ENCODE measurements at places on chromosomes 7 and 10. TPM values are rescaled to one million over a fixed set of nuclear protein-coding genes. Genes with fewer than 3 reads are reported as not detected.
A peak's percentile ranks its signal among the peaks of the same experiment; 100 is the strongest.

DNA sequence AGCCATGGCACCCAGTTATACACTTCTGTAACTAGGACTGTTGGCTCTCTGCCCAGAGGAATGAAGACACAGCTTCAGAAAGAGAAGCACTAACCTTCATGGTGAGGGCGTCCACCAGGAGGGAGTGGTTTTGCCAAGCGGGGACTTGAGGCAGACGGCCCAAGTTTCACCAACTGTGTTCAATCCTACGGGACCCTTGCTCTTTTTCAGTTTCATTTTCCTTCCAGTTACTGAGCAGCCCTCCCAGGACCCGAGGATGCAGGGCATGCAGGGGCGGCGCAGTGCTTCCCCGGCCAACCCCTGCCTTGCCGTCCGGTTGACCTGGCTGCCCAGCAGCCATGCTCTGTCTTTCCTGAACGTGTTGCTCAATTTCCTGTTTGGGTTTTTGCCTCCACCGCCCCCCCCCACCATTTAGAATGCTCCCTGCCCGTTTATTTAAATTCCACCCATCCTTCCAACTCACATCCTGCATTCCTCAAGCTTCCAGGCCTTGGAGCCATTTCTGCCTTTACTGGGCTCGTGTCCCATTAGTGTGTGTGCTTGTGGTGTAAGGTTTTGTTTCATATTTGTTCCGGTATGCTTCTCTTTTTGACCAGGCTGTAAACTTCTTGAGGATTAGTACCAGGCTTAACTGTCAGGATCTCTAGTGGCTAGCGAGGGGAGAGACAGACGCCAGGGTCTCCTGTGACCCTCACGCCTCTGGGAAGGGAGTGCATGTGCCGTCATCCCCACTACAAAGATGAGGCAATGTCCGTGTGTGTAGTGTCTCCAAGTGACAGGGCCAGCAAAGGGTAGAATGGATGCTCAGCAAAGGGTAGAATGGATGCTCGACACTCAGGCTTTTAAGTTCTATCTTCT is 31.6 kb downstream of the IL15RA start:
- peak overlapping the region; percentile 69 for H3K27ac ChIP-seq
- H3K4me1 ChIP-seq, result peaks cover 16% of the 10 kb centered on the region
- peak; percentile 40 for DNase-seq
- H3K27me3 ChIP-seq, result no peaks in the 10 kb centered on the region

DNA sequence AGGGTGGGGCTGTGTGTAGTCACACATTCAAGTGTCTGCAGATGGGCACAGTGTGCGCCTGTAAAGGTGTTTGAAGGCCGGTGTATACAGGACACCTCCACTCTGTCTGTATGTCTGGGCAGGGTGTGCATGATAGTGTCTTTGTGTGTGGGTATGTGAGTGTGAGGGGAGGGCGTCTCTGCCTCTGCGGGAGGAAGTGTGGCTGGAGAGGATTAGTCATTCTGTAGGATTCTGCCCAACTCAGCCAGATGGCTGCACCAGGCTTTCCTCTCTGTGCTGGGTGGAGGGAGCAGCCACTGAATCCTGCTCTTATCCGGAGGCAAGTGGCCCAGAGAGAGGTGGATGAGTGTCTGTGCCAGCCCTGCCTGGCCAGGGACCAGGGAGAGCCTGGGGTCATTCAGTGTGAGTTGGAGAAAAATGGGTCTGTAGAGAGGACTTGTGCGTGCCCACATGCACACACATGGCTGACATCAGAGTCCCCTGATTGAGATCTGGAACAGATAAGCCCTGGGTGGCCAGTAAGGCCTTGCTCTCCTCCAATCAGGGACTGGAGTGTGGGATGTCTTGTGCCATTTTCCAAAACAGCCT is 1.7 kb downstream of the SFXN3 start:
- H3K27me3 ChIP-seq, result no peaks in the 10 kb centered on the region
- peaks cover 14% of the 10 kb centered on the region for H3K36me3 ChIP-seq
- H3K4me3 ChIP-seq, result peak overlapping the region; percentile 92
- H3K27ac ChIP-seq, result peak overlapping the region; percentile 90
- H3K4me1 ChIP-seq, result peaks cover 16% of the 10 kb centered on the region

GRCh38 chr7:13990319-13990983 is 985 bp upstream of the ETV1 start:
- no peaks in the 10 kb centered on the region for H3K27me3 ChIP-seq
- peak overlapping the region; percentile 75 for H3K27ac ChIP-seq
- peaks cover 8% of the 10 kb centered on the region for H3K4me1 ChIP-seq
- peak overlapping the region; percentile 71 for H3K4me3 ChIP-seq

DNA sequence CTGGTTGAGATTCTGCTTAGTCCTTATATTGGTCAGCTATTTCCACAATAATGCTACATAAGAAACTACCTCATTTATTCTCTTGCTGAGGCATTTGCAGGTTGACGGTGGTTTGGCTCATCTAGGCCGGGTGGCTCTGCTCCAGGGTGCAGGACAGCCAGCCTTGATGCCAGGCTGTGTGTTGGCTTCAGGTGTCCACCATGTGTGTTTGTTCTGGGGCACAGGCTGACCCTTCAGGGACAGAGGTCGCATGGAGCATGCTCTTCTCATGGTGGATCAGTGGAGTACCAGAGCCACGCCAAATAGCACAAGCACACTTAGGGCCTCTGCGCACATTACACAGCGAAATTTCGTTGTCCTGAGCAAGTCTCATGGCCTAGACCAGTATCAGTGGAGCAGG is 249.9 kb downstream of the LRMDA start:
- no peaks in the 10 kb centered on the region for H3K27me3 ChIP-seq
- H3K4me3 ChIP-seq, result no peak overlapping the region
- no peak for DNase-seq
- no peaks in the 10 kb centered on the region for H3K36me3 ChIP-seq

The GPR22 gene
- total RNA-seq, result not detected

The CHRM2 gene
- not detected for total RNA-seq

The NUTM2B gene
- 0.36 TPM for total RNA-seq

GRCh38 chr7:155282671-155283070 is 15.0 kb upstream of the INSIG1 start:
- H3K4me3 ChIP-seq, result no peak overlapping the region
- H3K4me1 ChIP-seq, result no peaks in the 10 kb centered on the region
- no peaks in the 10 kb centered on the region for H3K36me3 ChIP-seq
- DNase-seq, result no peak
- no peak overlapping the region for H3K27ac ChIP-seq

DNA sequence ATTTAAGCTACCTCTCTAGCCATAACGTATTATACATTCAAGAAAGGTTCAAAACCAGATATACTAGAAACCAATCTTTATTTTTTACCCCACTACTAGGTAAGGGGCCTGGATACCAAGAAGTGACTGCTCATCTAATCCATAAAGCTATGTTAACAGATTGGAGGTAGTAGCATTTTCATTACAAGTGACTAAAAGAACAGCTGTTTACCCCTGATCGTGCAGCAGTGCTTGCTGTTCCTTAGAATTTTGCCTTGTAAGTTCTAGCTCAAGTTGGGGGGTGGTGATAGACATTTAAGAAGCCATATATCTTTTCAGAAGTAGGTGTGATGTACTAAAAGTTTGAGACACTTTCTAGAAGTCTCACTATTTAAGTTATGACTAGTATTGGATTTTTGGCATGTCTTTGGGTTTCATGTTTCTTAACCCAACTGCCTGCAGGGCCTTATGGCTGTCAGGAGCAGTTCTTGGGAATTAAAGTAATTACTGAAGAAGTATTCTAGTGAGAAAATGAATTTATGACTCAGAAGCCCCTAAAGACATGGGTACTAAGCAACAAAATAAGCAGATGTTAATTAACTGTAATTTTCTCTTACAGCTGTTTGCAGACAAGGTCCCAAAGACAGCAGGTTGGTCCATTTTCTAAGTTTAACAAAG is 2.3 kb downstream of the PPIA start:
- peaks cover 16% of the 10 kb centered on the region for H3K4me1 ChIP-seq
- no peak for DNase-seq
- H3K27me3 ChIP-seq, result no peaks in the 10 kb centered on the region
- peaks cover 50% of the 10 kb centered on the region for H3K36me3 ChIP-seq
- peak overlapping the region; percentile 73 for H3K4me3 ChIP-seq

The ITPRID1 gene
- not detected for total RNA-seq

The DENND10 gene
- total RNA-seq, result 41.9 TPM

GRCh38 chr10:68997211-68997610 is 8.6 kb downstream of the KIFBP start:
- H3K4me1 ChIP-seq, result peaks cover 34% of the 10 kb centered on the region
- DNase-seq, result no peak
- peak overlapping the region; percentile 69 for H3K27ac ChIP-seq
- H3K36me3 ChIP-seq, result peaks cover 23% of the 10 kb centered on the region
- no peak overlapping the region for H3K4me3 ChIP-seq

- peak; percentile 19 for DNase-seq
- no peaks in the 10 kb centered on the region for H3K27me3 ChIP-seq
- H3K4me1 ChIP-seq, result no peaks in the 10 kb centered on the region
- H3K27ac ChIP-seq, result no peak overlapping the region
- no peaks in the 10 kb centered on the region for H3K36me3 ChIP-seq
These were observed 1061.2 kb downstream of the KCNMA1 start for GRCh38 chr10:76576276-76576962.

The CTTNBP2 gene
- total RNA-seq, result 1.4 TPM

GRCh38 chr7:141342621-141343408 is 208.4 kb upstream of the AGK start:
- no peak for DNase-seq
- no peaks in the 10 kb centered on the region for H3K36me3 ChIP-seq
- no peaks in the 10 kb centered on the region for H3K27me3 ChIP-seq

DNA sequence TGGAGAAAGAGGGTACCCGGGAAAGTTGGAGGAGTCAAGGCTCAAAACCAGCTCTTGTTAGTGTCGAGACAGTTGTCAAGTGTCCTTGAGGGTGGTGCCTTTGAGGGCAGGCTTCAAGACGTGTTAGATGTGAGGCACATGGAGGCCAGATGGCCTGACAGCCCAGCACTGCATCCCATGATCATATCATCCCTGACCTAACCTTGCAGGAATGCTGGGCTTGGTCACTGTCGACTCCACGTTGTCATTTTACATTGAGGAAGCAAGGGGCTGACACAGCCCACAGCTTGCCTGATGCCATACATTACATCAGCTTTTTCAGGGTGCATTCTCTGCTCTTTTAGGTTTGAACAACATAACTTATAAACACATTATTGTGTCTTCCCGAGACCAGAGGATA is 114.1 kb downstream of the ABCA13 start:
- no peak for DNase-seq
- H3K27me3 ChIP-seq, result no peaks in the 10 kb centered on the region
- H3K36me3 ChIP-seq, result no peaks in the 10 kb centered on the region
- no peak overlapping the region for H3K27ac ChIP-seq
- no peak overlapping the region for H3K4me3 ChIP-seq

DNA sequence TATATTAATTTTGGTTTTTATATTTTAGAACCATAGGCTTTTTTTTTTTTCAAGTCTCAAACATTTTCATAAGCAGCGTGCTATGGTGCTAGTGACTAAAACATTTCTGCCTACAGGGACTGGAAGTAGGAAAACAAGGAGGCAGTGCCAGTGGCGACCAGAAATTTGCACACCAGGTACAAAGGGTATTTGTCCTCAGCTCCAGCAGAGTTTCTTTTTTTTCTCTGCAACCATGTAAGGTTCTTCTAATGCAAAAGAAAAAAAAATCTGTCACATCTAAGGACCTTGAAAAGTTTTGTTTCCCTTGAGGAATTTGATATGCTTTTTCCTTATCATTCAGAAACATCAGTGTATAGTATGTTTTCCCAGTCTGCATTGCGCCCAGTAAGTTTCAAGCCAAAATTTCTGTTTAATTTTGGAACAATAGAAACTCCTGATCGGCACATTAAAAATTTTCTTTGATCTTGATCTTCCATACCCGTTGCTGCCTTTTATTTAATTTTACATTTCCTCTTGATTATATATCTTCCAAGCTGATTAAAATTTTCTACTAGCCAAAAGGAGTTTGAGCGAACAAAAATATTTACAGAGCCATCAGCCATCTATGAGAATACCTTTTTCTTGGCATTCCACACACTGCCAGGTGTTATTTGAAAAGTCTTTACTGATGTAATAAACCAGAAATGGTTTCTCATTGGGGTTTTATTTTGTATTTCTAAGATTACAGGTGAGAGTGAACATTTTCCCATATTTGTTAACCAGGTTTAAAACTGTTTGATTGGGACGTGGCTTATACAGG is 956 bp upstream of the KLHDC10 start:
- peak overlapping the region; percentile 56 for H3K4me3 ChIP-seq
- peak overlapping the region; percentile 86 for H3K27ac ChIP-seq
- peaks cover 25% of the 10 kb centered on the region for H3K4me1 ChIP-seq

GRCh38 chr10:36504758-36505157 is 620.6 kb upstream of the ANKRD30A start:
- H3K4me3 ChIP-seq, result no peak overlapping the region
- DNase-seq, result no peak
- no peak overlapping the region for H3K27ac ChIP-seq

The FBXO24 gene
- not detected for total RNA-seq

GRCh38 chr10:84534168-84534567 is 205.8 kb downstream of the CCSER2 start:
- no peak overlapping the region for H3K27ac ChIP-seq
- DNase-seq, result no peak
- no peak overlapping the region for H3K4me3 ChIP-seq
- no peaks in the 10 kb centered on the region for H3K36me3 ChIP-seq

The GPR141 gene
- total RNA-seq, result not detected

The LEP gene
- 0.46 TPM for total RNA-seq

DNA sequence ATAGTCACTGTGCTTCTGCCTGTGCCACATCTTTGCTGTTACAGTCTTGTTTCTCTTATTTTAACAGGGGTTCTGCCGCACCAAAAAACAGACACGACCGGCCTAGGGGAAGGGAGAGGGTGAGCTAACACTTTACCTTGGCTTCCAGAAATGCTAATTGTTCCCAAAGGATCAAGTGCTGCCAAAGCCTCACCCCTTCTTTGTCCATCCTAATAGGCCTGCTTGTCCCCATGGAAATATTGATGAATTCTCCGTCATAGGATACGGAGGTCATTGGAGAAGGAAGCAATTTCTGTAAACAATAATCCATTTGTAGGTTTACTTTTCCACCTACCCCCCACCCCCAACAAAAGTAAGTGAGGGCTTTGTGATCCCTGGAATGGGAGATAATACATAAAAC is 567.3 kb downstream of the KCNMA1 start:
- peak; percentile 42 for DNase-seq
- no peaks in the 10 kb centered on the region for H3K27me3 ChIP-seq
- no peaks in the 10 kb centered on the region for H3K4me1 ChIP-seq
- no peak overlapping the region for H3K4me3 ChIP-seq
- peak overlapping the region; percentile 41 for H3K27ac ChIP-seq

- H3K4me1 ChIP-seq, result no peaks in the 10 kb centered on the region
- H3K4me3 ChIP-seq, result no peak overlapping the region
- H3K36me3 ChIP-seq, result no peaks in the 10 kb centered on the region
- DNase-seq, result no peak
- H3K27ac ChIP-seq, result no peak overlapping the region
- H3K27me3 ChIP-seq, result no peaks in the 10 kb centered on the region
These were observed 45.5 kb upstream of the ZNF722 start for GRCh38 chr7:63953181-63953580.

Data from gastrocnemius medialis (tissue), 4 donors.